Activated naive CD8-positive, alpha-beta T cell treated with anti-CD3 and anti-CD28 coated beads, Interleukin-2, amount 10 ng/mL, durations not matched to agents 7 days and 5 days (primary cell): ENCODE measurements at places on chromosomes 6 and 20. TPM values are rescaled to one million over a fixed set of nuclear protein-coding genes. Genes with fewer than 3 reads are reported as not detected.

LHFPL5 gene
- not detected for total RNA-seq

DNA sequence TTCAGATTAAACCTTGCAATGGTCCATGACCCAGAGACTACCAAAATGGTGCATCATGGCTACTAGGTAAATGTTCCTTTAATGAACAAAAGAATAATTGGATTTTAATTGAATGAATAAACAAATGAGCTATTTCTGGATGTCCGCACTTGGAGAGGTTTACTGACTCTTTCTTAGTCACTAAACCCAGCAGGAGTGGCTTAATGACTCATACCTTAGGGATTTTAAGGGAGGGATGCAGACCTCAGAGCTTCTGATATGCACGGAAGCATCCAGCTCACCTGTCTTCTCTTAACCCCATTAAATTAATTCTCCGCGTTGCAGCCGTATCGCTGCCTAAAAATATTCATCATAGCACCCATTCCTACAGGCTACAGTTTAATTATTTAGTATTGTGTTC, 970.0 kb upstream of the SLC35B3 start:
- no peak overlapping the region for H3K4me3 ChIP-seq
- H3K27me3 ChIP-seq: no peaks in the 10 kb centered on the region
- no peaks in the 10 kb centered on the region for H3K4me1 ChIP-seq
- no peak overlapping the region for H3K27ac ChIP-seq

PTCRA gene
- total RNA-seq: not detected

TFAP2B gene
- not detected for total RNA-seq

JAG1 gene
- 0.28 TPM for total RNA-seq

PI16 gene
- 0.86 TPM for total RNA-seq

DNA sequence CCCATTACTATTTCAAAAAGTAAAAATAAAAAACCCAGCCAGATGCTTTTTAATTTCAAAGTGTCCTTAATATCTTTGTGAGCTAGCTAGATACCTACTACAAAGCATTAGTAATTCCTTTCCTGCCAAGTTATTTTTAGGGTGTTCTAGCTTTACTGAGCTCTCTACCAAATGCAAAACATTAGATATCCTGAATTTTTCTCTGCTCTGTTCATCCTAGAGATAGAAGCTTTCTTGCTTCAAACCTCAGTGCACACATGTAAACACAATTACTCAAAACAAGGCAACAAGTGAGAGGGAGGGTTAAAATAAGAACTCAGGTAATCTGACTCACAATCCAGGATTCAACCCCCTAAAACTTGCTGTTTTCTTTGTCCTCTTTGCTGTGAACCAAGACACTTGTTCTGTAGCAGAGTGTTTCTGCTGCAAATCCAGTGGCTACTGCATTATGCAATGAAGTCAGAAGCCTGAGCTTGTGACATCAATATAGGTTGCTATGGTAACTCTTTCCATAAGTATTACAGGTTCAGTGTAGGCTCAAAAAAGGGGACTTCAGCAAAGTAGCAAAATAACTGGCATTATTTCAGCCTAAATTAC, 72.6 kb upstream of the STXBP5 start:
- no peaks in the 10 kb centered on the region for H3K4me1 ChIP-seq
- H3K36me3 ChIP-seq: no peaks in the 10 kb centered on the region
- no peak for DNase-seq
- no peak overlapping the region for H3K27ac ChIP-seq

- peak overlapping the region; percentile 21 for H3K27ac ChIP-seq
- DNase-seq: peak; percentile 25
- peaks cover 7% of the 10 kb centered on the region for H3K27me3 ChIP-seq
- peaks cover 19% of the 10 kb centered on the region for H3K4me1 ChIP-seq
- no peak overlapping the region for H3K4me3 ChIP-seq
Measured at GRCh38 chr20:57655809-57656155, 35.6 kb upstream of the ZBP1 start.

GRCh38 chr6:169825558-169826225, 74.3 kb downstream of the ERMARD start:
- no peak for DNase-seq
- no peak overlapping the region for H3K27ac ChIP-seq
- H3K4me1 ChIP-seq: no peaks in the 10 kb centered on the region
- H3K36me3 ChIP-seq: no peaks in the 10 kb centered on the region
- H3K27me3 ChIP-seq: peaks cover 70% of the 10 kb centered on the region

HLA-DMA gene
- 32.1 TPM for total RNA-seq

DNA sequence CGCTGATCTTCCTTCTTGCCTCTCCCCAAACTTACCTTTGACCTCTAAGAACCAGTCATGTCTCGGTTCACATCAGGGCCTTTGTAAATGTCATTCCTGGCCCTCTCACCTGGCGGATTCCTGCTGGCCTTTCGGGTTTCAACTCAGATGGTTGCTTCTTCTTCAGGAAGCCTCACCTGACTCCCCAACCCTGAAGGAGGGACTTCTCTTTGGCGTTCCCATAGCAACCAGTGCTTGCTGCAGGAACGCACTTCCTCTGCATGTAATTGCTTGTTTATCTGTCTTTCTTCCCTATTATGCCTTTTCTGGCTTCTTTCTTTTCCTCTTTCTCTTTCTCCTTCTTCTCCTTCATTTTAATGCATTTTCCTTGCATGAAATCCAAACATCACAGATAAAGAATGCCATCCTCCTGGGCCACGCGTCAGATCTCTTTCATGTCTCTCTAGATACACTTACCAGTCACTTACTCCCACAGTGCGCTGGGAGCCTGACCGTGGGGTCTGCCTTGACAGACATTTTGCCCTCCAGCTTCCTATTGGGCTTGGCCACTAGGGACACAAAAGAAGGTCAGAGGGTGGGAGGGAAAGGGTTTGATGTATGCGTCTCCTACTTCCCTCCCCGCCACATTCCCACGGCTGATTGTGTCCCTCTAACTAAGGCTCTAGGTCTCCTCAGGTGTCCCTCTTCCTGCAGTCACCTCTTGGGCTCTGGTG, 295.7 kb upstream of the TSHZ2 start:
- no peak for DNase-seq
- no peak overlapping the region for H3K4me3 ChIP-seq
- H3K27ac ChIP-seq: no peak overlapping the region
- H3K4me1 ChIP-seq: no peaks in the 10 kb centered on the region
- no peaks in the 10 kb centered on the region for H3K36me3 ChIP-seq

DNA sequence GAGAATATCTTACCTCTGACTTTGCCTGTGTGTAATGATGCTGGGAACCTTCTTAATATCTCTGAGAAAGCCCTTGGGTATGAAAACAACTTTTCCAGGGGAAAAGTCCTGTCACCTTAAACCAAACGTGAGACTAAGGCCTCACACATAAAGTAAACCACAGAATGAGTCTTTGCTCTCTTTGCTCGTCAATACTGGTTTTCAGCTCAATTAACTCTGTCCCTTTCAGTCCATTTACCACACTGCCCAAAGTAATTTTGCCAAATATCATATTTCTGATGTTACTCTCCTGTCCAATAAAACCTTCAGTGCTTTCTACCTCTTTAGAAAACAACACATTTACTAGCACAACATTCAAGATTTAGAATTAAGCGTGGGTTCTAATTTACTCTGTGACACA, 100.5 kb upstream of the HMGCLL1 start:
- no peak overlapping the region for H3K4me3 ChIP-seq
- no peaks in the 10 kb centered on the region for H3K4me1 ChIP-seq
- no peaks in the 10 kb centered on the region for H3K36me3 ChIP-seq
- DNase-seq: no peak

DNA sequence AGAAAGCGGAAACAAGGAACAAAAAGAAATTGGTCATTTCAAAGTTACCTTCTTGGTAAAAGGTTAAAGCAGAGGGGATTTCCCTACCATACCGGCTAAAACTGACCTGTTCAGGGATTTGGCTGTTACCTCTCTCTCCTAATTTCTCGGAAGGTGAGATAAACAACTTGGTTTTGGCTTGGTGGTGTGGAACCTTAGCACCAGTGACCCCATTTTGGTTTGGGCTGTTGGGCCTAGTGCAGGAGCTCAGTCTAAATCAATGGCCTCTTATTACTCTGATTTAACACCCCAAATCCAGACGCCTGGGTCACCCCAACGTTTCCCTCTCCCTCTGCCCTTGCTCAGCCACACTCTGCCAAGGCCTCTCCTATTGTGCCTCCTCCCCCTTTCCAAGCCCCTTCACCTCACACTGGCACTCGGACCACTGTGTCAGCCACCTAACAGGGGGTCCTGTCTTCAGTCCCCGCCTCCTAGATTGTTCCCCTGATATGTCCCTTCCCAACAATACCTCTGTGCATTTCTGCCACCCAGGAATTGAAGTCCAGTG, 8.3 kb downstream of the NCR2 start:
- H3K27me3 ChIP-seq: no peaks in the 10 kb centered on the region
- peaks cover 56% of the 10 kb centered on the region for H3K4me1 ChIP-seq
- peaks cover 31% of the 10 kb centered on the region for H3K36me3 ChIP-seq
- H3K27ac ChIP-seq: peak overlapping the region; percentile 98
- DNase-seq: no peak
- H3K4me3 ChIP-seq: peak overlapping the region; percentile 78

SIRPB2 gene
- total RNA-seq: not detected

DNA sequence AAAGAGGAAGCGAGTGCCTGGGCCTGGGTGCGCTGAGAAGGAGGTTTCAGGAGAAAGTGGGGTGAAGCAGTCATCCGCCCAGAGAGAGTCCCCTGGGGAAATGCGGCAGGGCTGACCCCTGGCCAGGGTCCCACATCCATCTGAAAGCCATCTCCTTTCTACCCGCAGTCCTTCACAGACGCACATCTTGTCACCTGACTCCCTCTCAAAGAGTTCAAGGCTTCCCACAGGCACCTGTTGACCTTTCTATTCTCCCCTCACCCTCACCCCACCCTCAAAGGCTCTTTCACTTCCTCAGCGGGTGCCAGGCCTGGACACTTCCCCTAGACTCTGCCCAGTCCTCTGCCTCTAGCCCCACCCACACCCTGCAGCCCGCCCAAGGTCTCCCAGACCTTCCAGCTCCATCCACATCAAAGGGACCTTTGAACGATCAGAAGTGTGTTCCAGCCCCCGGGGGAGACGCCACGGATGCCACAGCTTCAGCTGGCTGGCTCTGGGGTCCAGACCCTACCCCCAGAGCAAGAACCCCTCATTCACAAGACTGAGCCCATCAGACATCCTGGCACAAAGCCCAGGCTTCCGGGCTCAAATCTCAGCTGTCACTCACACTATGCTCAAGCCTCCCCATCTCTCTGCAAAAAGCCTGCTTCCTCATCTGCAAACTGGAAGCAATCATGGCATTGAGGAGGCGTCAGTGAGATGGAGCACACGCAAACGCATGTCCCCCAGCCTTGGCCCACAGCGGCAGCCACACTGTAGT, 2.1 kb downstream of the CTSZ start:
- no peaks in the 10 kb centered on the region for H3K27me3 ChIP-seq
- peaks cover 29% of the 10 kb centered on the region for H3K4me1 ChIP-seq
- DNase-seq: peak; percentile 56

DNA sequence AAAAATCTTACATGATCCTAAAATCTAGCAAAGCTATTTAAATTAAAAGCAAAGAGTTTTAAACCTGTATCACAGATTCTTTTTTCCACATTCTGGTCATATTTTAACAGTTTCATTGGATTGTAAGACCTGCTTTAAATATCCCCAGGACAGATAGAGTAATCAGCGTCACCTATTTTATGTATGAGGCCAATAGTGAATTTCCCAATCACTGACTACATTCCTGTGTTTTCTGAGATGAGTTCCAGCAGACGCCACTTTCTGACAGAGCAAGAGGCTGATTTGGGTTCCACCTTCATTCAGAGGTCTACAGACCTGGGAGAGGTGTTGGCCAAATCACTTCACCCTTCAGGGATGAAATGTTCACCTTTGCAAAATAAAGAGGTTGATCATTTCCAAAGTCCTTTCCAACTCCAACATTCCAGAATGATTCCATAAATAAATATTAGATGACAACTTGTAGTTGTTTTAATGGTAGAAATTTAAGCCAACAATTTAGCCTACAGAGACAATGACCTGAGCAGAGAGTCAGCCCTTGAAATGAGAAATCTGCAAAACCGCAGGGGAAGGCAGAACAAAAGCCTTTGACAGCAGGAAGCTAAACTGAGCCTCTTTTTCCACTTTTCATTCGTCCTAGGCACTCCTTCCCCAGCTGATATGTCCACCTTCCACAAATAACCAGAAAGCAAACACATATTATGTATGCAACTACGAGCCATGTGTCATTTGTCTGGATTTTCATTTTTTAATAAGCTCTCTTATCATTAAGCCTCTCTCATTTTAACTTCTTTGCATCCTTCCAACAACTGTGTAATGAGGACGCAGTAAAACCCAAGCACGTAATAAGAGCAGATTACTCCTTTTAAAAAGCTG, 105.2 kb downstream of the TFAP2A start:
- H3K4me3 ChIP-seq: no peak overlapping the region
- no peak overlapping the region for H3K27ac ChIP-seq
- H3K36me3 ChIP-seq: no peaks in the 10 kb centered on the region
- H3K4me1 ChIP-seq: no peaks in the 10 kb centered on the region
- H3K27me3 ChIP-seq: no peaks in the 10 kb centered on the region

TFAP2D gene
- not detected for total RNA-seq

MYCT1 gene
- not detected for total RNA-seq

DNA sequence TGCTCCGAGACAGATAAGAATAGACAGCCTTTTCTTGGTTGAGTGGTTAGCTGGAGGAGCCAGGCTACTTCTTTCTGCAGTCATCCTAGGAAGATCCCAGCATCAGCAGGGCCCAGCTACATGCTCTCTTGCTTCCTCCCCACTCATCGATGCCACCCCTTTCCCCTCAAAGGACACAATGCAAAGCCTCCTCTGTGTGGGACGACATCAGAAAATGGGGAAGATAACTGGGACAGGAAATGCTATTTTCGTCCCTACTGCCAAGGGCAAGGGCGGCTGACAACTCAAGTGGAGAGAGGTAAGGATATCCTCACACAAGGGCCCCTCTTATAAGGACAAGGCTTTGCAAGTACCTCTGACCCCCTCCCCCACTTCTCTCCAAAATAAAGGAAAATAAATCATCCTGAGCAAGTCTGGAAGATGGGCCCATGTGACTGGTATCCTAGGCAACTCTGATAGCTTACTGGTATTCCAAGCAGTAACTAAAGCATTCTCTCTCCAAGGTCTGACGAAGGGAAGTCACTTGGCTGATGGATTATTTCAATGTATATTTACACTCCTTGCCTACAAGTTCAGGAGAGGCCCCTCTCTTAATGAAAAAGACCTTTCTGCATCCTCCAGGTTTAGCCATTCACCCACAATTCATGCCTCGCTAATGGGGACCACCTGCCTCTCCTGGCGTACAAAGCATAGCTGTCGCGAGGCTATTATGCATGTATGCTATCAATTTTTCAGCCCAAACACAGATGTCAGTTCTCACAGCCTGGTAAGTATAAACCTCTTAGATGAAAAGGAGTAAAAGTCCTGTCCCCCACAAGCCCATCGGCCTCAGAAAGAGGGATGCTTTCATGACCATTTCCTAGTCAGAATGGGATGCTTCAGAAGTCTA, 11.3 kb downstream of the ELMO2 start:
- H3K27me3 ChIP-seq: no peaks in the 10 kb centered on the region
- H3K4me3 ChIP-seq: no peak overlapping the region
- H3K4me1 ChIP-seq: peaks cover 20% of the 10 kb centered on the region
- DNase-seq: no peak
- H3K36me3 ChIP-seq: peaks cover 28% of the 10 kb centered on the region
- H3K27ac ChIP-seq: no peak overlapping the region

- H3K27me3 ChIP-seq: peaks cover 19% of the 10 kb centered on the region
- no peak overlapping the region for H3K4me3 ChIP-seq
- DNase-seq: no peak
- H3K27ac ChIP-seq: no peak overlapping the region
- no peaks in the 10 kb centered on the region for H3K36me3 ChIP-seq
Measured at GRCh38 chr6:136464874-136465273, 85.3 kb downstream of the MAP7 start.
